ENCODE measurements at places on chromosomes 2 and 18. TPM values are rescaled to one million over a fixed set of nuclear protein-coding genes. Genes with fewer than 3 reads are reported as not detected.

Gene MALL
- total RNA-seq: 20.8 TPM

Gene IL1RL2
- total RNA-seq: 12.1 TPM

Gene PLA2R1
- total RNA-seq: 32.2 TPM

Gene KCNK3
- total RNA-seq: not detected

Gene VWC2L
- total RNA-seq: not detected

Gene ANKRD30B
- total RNA-seq: not detected

Measured in suprapubic skin (tissue), 4 donors.